ENCODE measurements at places on chromosomes 6 and 20.

- no peak for DNase-seq
Observed at GRCh38 chr6:80454661-80455365, 348.3 kb downstream of the BCKDHB start.

DNA sequence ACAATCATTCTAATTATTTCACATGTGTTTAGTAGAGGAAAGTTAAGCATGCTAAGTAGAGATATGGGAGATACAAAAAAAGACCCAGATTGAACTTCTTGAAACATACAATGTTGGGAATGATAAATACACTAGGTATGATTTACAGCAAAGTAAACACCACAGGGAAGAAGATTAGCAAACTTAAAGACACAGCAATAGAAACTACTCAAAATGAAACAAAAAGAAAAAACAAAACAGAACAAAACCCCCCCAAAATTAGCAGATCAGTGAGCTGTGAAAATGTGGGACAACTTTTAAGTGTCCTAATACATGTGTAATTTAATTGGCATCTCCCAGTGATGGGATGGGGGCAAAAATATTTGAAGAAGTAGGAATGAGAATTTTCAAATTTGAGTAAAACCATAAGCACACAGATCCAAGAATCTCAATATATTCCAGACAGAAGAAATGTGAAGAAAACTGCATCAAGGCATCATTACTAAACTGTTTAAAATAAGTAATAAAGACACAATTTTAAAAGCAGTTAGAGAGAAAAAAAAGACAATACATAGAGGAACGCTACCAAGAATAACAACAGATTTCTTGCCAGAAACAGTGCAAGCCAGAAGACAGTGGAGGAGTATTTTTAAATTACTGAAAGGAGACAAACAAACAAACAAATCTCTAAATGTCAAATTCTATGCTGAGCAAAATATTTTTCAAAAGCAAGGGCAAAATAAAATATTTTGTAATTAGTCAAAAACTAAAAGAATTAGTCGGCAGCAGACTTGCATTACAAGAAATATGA lies 473.7 kb downstream of the QKI start:
- no peak for DNase-seq

- no peak for DNase-seq
Observed at GRCh38 chr6:14178083-14178445, 60.5 kb downstream of the CD83 start.

- no peak for DNase-seq
Observed at GRCh38 chr6:154408891-154409500, 52.4 kb upstream of the IPCEF1 start.

- DNase-seq, result no peak
Observed at GRCh38 chr6:15876406-15876805, 213.6 kb upstream of the DTNBP1 start.

DNA sequence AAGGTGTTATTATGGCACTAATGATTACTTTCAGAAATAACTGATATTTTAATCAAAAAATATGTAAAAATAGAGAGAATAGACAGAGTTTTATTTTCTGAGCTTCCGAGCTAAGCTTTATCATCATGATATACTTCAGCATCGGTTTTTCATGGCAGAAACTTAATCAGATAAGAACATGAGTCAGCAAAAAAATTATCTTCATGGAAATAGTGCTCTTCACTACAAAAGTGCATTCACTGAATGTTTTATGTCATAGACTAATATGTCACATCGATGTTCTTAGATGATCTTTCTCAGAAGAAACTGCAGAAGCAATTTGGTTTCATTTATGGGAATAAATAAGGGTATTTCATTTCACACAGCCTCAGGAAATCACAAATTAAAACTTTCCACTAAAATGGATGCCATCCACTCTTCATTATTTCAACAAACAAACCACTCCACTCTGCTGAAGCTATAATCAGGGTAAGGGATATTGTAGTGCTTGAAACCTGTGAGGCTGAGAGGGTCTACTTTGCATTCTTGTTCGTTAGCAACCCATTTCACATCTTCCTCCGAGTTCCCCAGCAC lies 10.2 kb upstream of the MAP3K7 start:
- no peak for DNase-seq

GRCh38 chr20:58374027-58374850 lies 14.8 kb upstream of the VAPB start:
- DNase-seq, result no peak

DNA sequence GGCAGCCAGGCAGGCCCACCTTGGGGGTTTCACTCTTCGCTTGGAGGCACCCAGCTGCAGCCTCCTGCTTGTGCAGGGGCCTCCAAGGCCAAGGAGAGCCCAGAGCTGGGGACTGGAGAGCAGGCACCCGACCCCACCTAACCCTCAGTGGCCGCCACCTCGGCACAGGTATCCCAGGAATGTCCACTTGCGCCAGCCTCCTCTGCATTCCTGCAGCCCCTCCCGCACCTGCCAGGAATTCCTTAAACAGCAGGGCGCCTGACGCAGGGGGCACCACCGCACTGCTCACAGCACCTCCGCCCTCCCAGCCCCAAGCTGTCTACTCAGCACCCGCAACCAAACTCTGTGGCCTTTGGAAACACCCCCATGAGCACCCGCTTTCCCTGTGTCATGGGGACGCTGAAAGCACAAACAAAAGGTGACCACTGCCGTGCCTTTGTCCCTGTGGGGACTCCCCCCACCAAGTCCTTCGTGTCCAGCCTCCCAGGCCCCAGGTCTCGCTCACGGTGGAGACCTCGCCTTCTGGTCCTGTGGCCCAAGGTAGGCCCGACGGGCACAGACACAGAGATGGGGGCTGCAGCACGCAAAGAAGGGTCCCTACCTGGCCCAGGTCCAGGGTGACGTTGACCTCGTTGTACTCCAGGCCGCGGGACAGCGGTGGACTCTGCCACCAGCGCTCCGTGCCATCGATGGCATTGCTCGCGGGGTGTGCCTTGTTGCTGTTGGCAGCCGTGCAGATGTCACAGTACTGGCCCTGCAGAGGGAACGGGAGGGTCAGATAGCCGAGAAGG lies 5.1 kb downstream of the LAMA5 start:
- no peak for DNase-seq

DNA sequence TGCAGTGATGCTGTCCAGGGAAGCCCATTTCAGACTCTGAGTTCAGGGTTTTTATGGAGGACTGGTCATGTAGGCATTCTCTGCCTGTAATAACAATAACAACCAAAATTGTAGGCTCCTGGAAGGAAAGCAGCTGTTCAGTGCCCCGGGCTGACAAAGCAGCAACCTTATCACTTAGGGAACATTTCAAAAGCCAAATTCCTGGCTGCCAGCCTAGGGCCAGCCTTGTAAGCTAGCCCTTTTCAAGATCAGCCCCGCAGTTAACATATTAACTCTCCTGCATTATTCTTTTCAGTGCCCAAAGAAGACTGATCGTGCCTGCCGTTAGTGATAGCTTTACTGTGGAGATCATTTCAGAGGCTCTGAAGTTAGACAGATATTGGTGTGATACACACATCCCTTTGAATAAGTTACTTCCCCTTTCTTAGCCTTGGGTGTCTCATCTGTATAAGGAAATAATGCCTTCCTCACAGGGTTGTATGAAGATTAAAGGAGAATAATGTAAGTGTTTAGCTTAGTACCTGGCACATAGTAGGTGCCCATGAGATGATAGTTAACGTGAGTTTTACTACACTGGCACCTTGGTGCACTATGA lies 44.1 kb downstream of the CTNNBL1 start:
- DNase-seq, result no peak

GRCh38 chr6:3433005-3433404 lies 23.8 kb downstream of the SLC22A23 start:
- DNase-seq, result no peak

DNA sequence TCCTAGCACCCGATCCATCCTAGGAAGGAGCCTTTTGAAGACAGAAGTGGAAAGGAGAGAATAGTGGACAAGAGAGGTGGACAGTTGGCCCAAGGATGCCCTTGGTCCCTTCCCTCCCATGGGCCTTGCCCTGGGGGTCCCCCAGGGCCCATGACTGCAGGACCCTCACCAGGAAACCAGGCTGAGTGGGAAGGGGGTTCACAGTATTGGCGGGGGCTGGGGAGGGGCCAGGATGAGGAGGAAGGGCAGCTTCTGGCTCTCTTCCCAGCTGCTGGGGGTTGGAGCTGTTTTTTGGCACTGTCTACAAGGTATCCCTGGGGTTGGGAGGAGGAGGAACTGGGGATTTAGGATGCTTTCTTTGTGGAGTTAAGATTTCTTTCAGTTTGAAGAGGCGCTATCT lies 4.0 kb upstream of the DSN1 start:
- no peak for DNase-seq

GRCh38 chr6:3031857-3032640 lies 32.4 kb downstream of the NQO2 start:
- DNase-seq, result no peak
